Central memory CD4-positive, alpha-beta T cell (primary cell): ENCODE measurements at places on chromosomes 5 and 9.

DNA sequence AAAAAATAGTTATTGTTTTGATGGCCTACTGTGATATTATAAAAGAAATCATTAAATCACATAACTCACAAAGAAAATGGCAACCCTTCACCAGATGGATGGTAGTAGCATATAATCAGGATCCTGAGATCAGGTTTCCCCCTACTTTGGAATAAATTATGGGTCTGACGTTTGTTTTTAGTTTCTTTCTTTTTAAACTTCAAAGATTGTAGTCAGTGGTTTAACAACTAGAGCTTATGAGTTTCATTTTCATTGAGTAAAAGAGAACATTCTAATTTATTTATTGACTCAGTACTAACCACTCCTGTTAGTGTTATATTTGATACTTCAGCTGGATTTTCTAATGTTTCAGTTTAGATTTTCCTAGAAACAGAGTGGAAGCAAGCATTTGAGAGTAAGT lies 218.0 kb upstream of the PCSK5 start:
- no peak for DNase-seq

DNA sequence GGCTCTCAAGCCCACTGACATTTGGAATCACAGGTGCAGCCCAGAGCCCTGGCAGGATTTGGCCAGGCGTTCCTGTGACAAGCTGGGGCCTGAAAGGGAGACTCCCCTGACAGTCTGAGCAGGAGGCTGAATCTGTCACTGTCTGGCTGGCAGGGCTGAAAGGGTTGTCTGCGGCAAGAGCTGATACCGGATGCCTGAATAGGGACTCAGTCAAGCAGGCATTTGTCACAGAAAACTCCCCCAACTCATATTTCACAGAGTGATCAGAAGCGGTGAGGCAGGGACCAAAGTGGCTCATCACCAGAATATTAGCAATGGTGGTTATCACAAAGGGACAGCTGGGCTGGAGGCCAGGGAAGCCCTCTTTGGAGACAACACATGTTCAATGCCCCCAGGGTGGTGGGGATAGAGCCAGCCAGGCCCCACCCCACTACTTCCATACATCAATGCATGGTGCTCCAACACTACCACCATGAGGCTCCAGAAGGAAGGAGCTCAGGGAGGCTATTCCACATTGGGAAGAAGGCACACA lies 295.5 kb downstream of the DTWD2 start:
- DNase-seq: no peak

GRCh38 chr5:3056866-3057265 lies 305.4 kb upstream of the IRX2 start:
- DNase-seq: no peak

GRCh38 chr5:76384705-76385104 lies 18.4 kb upstream of the IQGAP2 start:
- DNase-seq: peak; percentile 31

DNA sequence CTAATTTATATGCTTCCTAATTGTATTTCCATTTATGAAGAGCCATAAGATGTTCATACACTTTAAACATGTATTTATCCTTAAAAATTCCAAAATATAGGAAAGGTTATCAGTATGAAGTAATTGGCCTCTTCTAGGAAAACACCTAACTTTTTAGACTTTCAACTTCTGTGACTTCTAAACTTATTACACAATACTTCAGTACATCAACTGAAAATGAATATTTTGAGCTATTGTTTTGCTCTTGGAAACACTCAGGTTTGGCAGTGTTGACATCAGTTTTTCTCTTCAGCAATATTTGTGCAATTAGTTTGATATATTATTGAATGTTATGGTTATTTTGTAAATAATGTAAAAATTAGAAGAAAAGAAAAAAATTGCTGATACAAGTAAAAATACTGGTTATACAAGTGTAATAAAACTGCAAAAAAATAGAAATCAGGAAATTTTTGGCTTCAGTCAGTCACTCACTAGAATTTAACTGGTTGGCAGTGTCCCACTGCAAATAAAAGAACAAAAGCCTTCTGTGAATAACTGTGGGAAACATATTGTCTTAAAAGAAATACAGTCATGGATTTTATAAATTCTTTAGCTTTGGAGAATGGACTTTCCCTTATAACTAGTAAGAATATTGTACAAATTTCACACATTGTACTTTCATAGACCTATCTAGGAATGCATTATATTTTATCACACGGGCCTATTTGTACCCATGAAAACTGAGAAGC lies 635.9 kb downstream of the TLE1 start:
- no peak for DNase-seq

DNA sequence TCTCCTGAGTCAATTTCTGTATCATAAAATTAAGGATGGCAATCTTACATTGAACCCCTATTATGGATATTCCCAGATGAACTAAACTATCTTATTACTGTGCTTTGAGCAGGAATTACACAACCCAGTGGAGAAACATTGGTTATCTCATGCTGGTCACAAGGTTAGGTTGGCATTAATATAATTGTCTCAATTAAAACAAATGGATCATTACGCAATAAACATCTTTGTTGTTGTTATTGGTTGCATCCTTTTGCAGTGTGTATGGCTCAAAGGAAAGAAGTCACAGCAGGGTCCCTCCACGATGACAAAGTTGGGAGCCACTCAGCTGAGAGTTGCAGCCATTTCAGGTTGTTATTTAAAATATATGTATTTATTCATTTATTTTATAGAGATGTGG lies 297.0 kb upstream of the KLF4 start:
- DNase-seq: no peak

DNA sequence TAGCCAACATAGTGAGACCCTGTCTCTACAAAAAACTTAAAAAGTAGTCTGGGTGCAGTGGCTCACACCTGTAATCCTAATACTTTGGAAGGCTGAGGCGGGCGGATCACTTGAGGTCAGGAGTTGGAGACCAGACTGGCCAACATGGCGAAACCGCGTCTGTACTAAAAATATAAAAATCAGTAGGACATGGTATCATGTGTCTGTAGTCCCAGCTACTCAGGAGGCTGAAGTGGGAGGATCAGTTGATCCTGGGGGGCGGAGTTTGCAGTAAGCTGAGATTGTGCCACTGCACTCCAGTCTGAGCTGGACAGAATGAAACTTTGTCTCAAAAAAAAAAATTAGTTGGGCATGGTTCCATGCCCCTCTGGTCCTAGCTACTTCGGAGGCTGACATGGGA lies 57.9 kb upstream of the MIER3 start:
- DNase-seq: no peak

- no peak for DNase-seq
These were observed 105.0 kb downstream of the FGF18 start for GRCh38 chr5:171524466-171524865.

DNA sequence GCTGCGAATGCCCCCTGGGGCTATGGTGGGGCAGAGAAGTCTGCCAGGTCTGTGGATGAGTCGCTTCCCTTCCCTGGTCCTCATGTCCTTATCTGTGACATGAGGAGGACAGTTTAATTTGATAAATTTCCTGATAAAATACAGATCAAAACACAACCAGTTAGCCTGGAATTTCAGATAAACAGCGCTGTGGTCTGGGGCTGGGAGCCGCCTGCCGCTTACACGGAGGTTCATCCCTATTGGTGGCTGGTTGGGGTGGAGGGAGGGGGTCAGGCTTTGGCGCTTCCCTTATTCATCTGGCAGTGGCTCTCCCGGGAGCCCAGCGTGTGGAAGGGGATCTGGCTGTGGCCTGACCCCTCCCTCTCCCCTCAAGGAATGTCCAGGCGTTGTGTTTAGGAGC lies 17.9 kb downstream of the CRB2 start:
- no peak for DNase-seq

GRCh38 chr5:60312098-60312497 lies 387.9 kb downstream of the DEPDC1B start:
- no peak for DNase-seq

GRCh38 chr5:137113161-137113560 lies 386.0 kb downstream of the SPOCK1 start:
- no peak for DNase-seq

GRCh38 chr9:100150214-100150613 lies 51.2 kb downstream of the INVS start:
- DNase-seq: no peak

DNA sequence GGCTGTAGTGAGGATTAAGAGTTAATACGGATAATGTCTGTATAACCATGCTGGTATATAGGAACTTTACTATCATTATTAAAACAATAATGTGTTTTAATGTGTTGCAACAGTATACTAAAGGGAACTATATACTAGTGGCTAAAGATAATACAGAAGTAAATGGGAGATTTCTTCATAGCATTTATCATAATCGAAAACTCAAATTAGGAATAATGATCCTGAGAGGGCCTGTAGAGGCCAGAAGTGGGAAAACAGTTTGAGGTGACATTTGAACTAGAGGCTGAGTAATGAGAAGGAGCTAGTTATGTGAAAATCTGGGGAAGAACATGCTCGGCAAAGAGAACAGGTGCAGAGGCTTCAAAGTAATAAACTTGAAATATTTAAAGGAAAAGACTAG lies 2.9 kb downstream of the TCERG1 start:
- DNase-seq: no peak

GRCh38 chr9:71885467-71885866 lies 25.5 kb downstream of the ABHD17B start:
- no peak for DNase-seq

DNA sequence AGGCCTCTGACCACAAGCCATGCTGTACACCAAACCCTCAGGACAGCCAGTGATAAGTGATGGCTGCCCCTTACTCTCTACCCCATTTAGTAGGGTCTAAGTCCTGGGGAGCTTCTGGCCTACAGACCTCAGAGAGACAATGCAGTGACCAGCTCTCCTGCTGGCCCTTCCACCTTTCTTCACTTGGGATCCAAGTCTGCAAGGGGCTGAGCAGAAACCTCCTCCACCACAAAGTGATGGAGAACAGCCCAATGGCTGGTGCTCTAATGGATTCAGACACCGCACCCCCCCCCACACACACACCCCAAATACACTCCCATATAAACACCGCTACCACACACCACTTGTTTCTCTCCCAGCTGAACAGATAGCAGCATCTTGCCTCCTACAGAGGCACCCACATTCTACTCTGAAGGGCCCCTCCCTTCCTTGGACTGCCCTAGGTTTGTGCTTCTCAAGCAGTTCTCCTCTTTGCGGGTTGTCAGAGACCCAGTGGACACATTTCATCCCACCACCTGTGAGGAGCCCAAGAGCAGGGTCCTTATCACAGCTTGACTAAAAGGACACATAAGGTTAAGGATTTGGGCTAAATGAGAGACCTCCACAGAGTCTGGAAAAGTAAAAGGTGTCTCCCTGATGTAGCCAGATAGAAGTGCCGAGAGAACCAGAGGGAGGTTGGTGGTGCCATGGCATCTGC lies 1.3 kb upstream of the PDLIM4 start:
- no peak for DNase-seq

GRCh38 chr5:90344689-90345088 lies 64.9 kb downstream of the CETN3 start:
- no peak for DNase-seq

DNA sequence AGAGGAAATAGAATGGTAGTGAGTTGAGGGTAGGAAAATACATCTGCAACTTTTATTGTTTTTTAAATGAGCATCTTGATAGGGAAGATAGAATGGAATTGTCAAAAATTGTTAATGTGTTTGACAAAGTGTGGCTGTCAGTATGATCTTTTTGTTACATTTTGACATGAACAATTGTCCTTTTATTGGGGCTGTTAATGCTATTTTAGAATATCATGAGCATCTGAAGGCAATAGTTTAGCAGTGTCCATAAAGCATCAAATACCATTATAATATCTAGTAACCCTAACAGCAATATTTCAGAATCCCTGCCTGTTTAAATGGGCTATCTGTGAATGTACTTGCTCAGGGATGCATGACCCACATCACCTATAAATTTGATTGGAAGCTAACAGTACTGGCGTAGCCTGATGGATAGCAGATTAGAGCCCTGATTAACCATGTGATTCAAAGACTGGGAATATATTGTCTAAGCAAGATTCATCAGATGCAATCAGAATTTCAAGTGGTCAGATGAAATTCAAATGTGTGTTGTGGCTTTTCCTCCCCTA lies 37.8 kb downstream of the TLE4 start:
- DNase-seq: no peak

- no peak for DNase-seq
These were observed 75.8 kb upstream of the TMEM171 start for GRCh38 chr5:73044546-73044945.

- no peak for DNase-seq
These were observed 248.9 kb downstream of the CWC27 start for GRCh38 chr5:65017636-65018035.

DNA sequence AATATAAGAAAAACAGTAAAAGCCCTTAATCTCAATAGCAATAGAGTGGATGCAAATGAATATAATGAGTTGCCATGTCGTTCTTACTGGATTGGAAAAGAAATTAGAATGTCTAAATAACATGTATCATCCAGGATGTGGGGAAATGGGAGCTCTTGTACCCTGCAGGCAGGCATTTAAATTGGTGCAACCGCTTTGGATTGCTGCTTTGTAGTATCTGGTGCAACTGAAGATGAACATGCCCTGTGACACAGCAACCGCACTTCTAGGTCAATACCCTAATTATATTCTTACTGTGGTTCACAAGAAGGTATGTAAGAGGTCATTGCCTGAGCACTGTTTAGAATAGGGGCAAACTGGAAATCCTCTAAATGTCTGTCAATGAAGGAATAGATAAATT lies 18.9 kb downstream of the MRPS30 start:
- DNase-seq: no peak

DNA sequence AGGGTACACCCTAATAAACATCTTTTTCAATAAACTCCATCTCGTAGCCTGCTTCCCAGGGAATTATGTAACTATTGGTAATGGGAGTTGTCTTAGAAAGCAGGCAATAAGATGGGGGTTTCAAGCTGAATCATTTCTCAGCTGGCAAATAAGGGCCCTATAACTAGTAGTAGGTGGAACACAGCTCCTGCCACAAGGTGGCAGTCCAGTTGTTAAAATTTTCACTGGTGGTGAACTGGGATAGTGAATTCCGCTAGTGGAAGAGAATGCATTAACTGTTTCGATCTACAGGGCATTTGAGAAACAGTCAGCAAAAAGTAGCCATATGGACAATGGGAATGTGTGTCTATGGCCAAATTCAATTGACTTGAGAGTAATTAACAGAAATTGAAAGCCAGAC lies 27.7 kb downstream of the PCDHB15 start:
- no peak for DNase-seq
